ENCODE measurements at places on chromosomes 1 and 21.
A peak's percentile ranks its signal among the peaks of the same experiment; 100 is the strongest.

GRCh38 chr1:225554216-225554812 is 98.6 kb downstream of the ENAH start:
- no peak for DNase-seq

GRCh38 chr21:44013380-44014088 is 1.4 kb downstream of the TRAPPC10 start:
- DNase-seq, result no peak

GRCh38 chr1:78370356-78370755 is 120.4 kb upstream of the PTGFR start:
- DNase-seq, result no peak

DNA sequence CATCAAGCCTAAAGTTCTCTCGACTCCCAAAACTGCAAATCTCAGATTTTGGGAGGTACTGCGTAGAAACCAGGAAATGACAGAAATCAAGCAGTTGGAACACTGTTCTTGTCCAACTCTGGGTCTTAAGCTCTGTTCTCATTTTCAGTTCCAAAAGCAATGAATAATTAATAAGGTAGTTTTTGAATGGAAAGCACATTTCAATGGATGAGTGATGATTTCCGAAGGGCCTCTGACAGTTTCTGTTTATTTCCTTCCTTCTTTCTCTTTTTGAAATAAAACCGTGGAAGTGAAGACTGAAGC is 20.9 kb upstream of the TARBP1 start:
- DNase-seq, result no peak

GRCh38 chr1:197967066-197967465 is 49.9 kb downstream of the LHX9 start:
- DNase-seq, result peak; percentile 60

DNA sequence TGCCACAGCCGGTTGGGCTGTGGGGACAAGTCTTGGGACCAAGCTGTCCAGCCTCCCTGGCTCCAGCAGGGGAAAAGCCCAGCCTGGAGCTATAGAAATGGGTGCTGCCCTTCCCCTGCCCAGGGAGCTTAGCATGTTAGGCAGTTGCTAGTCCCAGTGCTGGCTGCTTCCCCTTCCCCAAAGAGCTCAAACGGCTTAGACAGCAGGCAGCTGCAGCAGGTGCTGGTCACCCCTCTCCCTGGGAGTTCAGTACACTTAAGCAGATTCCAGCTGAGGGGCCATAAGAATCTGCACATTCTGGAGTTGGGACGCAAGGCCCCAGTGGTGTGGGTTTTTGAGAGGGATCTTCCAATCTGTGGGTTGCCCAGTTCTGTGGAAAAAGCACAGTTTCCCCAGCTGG is 11.1 kb upstream of the REG4 start:
- no peak for DNase-seq

- DNase-seq, result no peak
Measured at GRCh38 chr1:111649648-111650047, 30.1 kb downstream of the RAP1A start.

- DNase-seq, result no peak
Measured at GRCh38 chr21:35658242-35658641, 402.1 kb downstream of the SETD4 start.

- DNase-seq, result peak; percentile 59
Measured at GRCh38 chr1:235397733-235398132, 30.5 kb downstream of the TBCE start.

DNA sequence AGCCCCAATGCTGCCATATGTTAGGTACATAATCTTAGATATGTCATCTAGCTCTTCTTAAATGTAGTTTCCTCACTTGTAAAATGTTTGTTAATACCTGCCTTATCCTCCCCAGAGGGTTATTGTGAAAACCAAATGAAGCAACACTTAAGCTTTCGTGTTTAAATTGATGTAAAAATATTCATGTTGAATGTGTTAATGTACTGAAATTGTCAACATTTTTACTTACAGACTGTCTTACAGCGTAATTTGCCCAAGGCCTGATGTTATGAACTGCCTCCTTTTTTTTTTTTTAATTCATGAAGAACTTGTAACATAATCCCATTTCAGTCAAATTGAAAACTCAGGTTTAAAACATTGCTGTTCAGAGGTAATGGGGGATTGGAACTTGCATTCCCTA is 25.6 kb upstream of the ENAH start:
- no peak for DNase-seq

GRCh38 chr1:155893389-155894142 is 17.6 kb downstream of the RIT1 start:
- no peak for DNase-seq

GRCh38 chr1:103170609-103171008 is 62.3 kb upstream of the COL11A1 start:
- no peak for DNase-seq

DNA sequence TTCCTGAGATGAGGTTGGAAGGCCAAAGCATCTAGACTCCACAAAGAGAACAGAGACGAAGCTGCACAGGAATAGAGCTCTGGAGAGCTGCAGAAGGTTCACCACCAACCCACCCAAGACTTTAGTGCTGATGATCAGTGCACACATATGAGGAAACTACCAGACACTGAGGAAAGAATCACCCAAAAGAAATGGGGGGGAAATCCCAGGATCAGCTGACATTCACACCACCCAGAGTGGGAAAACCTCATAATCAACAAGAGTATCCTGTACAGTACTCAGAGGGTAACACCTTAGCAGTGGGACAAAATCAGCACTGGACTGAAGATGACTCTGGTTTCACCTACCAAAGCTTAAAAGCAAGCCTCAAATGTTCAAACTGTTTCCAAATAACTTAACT is 36.4 kb downstream of the DENND1B start:
- DNase-seq, result no peak

GRCh38 chr1:171116676-171117075 is 26.0 kb downstream of the FMO3 start:
- no peak for DNase-seq

DNA sequence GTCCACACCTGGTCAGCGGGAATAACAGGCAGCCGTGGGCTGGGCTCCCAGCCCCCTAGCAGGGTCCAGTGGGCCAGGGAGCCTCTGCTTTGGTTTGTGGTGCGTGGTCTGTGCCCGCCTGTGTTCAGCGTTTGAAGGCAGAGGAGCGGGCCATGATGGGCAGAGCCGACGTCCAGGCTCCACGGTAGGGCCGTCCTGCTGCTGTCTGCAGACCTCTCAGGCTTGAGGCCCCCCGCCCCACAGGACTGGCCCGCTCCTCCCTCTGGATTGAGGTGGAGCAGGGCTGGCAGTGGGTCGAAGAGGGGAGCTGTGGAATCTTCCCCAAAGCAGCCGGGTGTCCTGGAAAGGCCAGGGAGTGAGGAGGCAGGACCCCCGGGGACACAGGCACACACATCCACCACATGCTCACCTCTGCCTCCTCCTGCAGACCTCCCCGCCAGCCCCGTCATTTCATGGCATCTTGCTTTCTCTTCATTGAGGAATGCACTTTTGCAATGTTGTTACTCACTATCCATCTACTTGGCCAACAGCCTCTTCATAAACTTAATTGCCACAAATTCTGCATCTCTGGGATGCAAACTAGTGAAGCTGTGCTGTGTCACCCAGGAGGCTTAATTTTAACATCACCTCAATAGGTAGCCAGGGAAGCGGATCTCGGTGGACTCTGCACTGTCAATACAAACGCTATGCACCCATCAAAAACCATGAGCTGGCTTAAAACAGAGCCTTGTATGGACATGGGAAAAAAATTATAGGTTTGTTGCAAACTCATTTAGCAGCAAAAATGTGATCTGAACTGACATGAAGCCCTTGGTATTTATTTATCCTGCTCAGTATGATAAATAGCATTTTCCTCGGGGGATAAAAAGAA is 85.9 kb downstream of the PDE9A start:
- no peak for DNase-seq
